Spinal cord (tissue), 10 donors: ENCODE measurements at places on chromosomes 11 and 22.
A peak's percentile ranks its signal among the peaks of the same experiment; 100 is the strongest.

- H3K4me1 ChIP-seq = peaks cover 49% of the 10 kb centered on the region
- no peaks in the 10 kb centered on the region for H3K27me3 ChIP-seq
- DNase-seq = peak; percentile 64
- peaks cover 37% of the 10 kb centered on the region for H3K36me3 ChIP-seq
Observed at GRCh38 chr11:64358907-64359711, at the start of gene RPS6KA4. Gene RPS6KA4 (plus strand): TSS chr11:64359162. CDS start chr11:64359236, 74 bp downstream.

DNA sequence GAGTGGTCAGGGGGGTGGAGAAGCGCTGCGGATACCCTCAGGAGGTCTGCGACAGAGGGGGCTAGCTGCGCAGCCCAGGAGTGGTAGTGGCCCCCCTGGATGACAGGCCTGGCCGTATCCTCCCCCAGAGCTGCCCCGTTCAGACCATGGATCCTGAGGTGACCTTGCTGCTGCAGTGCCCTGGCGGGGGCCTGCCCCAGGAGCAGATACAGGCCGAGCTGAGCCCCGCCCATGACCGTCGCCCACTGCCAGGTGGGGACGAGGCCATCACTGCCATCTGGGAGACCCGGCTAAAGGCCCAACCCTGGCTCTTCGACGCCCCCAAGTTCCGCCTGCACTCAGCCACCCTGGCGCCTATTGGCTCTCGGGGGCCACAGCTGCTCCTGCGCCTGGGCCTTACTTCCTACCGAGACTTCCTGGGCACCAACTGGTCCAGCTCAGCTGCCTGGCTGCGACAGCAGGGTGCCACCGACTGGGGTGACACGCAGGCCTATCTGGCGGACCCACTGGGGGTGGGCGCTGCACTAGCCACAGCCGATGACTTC, 505 bp downstream of the NUDT22 start:
- H3K36me3 ChIP-seq = peaks cover 27% of the 10 kb centered on the region
- no peaks in the 10 kb centered on the region for H3K27me3 ChIP-seq
- H3K27ac ChIP-seq = peak overlapping the region; percentile 50
- peak overlapping the region; percentile 73 for H3K4me3 ChIP-seq
- DNase-seq = no peak

- no peak for DNase-seq
- H3K4me1 ChIP-seq = no peaks in the 10 kb centered on the region
- no peaks in the 10 kb centered on the region for H3K36me3 ChIP-seq
Observed at GRCh38 chr11:100203789-100204188, 483.3 kb upstream of the ARHGAP42 start.

DNA sequence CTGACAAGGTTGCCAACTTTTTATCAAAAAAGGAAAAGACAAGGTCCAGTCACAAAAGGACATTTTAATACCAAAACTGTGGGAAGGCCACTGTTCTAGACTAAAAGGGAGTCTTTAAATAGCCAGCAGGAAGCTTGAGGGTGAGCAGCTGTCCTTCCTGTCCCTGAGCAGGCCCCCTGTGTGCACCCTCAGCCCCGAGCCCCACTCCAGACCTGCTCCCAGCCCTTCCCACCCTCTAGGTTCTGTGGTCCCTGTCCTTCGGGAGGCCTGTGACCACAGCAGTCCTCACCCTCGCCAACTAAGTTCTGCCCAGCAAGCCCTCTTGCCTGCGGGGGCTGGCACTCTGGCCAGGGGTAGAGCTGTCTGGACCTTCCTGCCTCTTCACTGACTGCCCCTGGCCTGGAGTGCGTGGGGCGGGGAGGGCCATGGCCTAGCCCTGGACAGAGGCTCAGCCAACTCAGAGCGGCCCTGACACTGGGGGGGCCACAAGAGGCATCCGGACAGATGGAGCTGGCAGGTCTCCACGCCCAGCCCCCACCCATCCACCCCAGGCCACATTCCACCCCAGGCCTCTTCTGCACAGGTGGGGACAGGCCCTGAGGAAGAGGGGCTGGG, 1.6 kb upstream of the PLXNB2 start:
- H3K4me1 ChIP-seq = peaks cover 69% of the 10 kb centered on the region
- peaks cover 65% of the 10 kb centered on the region for H3K36me3 ChIP-seq
- no peak overlapping the region for H3K4me3 ChIP-seq

DNA sequence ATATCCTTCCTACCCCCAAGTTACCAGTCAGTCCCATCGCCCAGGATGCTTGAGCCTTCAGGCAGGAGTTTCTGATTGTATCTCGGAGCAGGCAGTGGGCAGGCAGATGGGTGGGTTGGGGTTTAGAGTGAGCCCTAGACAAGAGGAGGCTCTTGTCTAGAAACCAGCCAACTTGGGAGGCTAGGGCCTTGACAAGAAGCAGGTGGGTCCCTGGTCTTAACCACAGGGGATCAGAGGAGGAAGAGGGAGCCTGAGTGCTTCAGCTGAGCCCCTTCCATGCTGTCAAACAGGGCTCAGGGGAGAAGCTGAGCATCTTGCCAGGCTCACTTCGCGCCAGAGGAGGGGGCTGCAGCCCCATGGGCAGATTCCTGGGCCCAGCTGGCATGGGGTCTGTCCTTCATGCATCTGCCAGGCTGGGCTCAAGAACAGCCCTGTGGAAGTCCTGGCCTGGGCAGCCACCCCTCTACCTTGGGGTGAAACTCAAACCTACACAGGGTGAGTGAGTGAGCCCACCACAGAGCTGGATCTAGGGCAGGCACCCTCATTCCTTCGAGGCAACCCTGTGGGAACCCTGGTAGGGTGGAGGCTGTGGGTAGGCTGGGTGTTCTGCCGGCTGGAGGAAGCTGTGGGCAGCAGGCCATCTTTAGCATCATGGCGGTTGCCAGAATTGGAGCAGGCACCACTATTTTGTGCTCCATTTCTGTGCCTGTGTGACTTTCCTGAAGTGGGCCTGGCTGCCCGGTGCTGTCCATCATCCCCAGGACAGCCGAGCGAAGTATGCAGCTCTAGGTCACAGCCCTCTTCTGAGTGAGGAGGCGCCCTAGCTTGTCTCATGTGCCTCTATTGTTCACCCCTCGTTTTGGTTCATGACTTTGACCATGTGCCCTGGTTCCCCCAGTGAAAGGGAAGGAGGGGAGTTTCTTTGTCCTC, 108.1 kb downstream of the MORC2 start:
- H3K4me1 ChIP-seq = peaks cover 16% of the 10 kb centered on the region
- no peak overlapping the region for H3K27ac ChIP-seq
- DNase-seq = no peak
- H3K27me3 ChIP-seq = no peaks in the 10 kb centered on the region
- peaks cover 2% of the 10 kb centered on the region for H3K36me3 ChIP-seq
- H3K4me3 ChIP-seq = no peak overlapping the region

DNA sequence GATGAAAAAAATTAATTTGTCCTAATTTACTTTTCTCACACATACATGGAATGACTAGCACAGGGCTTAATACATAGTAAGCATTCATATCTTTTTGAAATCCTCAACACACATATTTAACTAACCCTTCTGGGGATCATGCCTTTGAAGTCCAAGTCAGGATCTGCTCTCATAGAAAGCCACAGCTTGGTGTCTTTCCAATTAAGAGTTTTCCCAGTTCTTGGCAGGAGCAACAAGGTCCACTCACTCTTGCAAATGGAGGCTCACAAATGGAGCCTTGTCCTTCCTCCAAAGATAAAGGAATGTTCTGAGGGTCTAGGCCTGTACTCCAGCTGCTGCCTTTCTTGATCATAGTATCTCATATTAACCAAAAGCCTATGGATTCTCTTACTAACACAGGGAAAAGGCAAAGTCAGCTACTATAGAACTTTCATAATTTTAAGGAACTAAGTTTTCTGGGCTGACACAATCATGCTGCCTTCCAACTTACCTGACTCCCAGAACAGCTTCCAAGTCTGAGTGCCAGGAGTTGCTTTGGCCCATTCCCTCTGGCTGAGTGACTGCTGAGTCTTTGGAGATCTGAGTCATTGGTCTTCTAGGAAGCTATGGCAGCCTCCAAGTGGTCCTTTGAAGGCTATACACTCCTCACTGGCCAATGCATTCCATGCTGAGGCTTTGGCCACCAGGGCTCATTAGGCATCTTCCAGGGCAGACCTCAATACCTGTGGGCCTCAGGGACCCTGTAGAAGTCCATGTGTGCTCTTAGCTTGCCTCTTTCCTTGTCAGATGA, 25.8 kb upstream of the NUCB2 start:
- no peaks in the 10 kb centered on the region for H3K36me3 ChIP-seq
- H3K27me3 ChIP-seq = no peaks in the 10 kb centered on the region
- DNase-seq = no peak
- no peak overlapping the region for H3K27ac ChIP-seq

- peak overlapping the region; percentile 80 for H3K27ac ChIP-seq
- peaks cover 57% of the 10 kb centered on the region for H3K4me1 ChIP-seq
- H3K4me3 ChIP-seq = peak overlapping the region; percentile 70
Observed at GRCh38 chr11:119380827-119381180, 686 bp downstream of the USP2 start.
